Hematopoietic multipotent progenitor cell treated with erythropoietin and hydrocortisone succinate and interleukin-3 and kit ligand, for 8 days (in vitro differentiated cells): ENCODE measurements at places on chromosomes 11 and 22.

- peak; percentile 8 for DNase-seq
These were observed 74.2 kb upstream of the MS4A8 start for GRCh38 chr11:60625262-60625661.

DNA sequence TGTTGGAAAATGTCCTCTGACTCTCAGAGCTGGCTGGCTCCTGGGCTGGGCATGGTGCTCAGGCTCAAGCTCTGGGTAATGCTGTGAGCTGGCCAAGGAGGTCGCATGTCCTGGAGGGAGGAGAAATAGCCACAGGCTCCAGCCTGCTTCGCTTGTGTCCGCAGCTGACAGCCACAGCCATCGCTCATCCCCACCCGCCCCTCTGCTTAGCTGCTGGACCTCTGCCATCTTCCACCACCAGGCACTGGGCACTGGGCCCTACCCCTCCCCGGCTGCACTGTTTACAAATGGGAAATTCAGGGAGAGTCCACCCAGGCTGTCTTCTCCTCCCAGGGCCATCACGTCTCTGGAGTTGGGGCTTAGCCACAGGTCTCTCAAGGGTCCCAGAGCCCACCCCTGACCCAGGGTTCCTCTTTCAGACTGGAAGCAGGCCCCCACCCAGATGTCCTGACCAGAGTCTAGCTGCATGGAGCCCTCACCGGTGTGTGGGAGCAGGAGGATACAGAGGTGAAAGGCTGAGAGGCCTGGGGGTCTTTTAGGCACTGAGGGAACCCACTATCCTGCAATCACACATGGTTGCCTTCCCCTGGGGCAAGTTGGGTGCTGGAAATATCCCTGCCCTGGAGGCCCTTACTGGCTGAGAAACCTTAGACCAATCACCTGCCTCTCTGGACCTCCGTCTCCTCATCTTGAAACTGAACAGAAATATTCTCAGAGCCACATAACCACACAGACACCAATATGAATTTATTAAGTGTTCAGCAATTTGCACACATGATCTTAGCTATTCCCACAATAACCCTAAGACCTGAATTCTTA, 62.7 kb downstream of the CD82 start:
- DNase-seq: no peak

- DNase-seq: no peak
These were observed 2.8 kb downstream of the RIC8A start for GRCh38 chr11:210122-210802.

DNA sequence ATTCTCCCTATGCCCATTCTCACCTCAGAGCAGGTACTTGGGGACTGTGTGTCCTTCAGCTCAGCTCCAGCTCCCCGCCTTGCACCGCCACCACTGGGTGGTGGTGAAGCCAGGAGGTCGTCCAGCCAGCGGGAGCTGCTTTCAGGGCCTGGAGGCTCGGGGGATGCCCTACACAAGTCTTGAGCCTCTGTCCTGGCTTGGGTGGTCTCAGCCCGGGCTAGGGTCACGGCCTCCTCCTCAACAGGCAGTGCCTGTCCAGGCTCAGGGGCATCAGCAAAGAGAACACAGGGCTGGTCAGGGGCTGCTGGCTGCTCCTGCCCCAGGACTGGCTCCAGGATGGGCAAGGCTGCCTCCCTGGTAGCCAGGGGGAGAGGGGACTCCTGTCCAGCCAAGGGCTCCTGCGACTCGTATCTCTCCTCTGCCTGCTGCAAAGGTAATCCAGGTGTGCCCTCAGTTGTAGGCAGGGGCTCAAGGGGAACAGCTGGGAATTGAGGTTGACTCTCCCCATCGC, 12.2 kb downstream of the TNKS1BP1 start:
- DNase-seq: no peak

GRCh38 chr11:91790346-91791170, 434.1 kb upstream of the FAT3 start:
- no peak for DNase-seq

DNA sequence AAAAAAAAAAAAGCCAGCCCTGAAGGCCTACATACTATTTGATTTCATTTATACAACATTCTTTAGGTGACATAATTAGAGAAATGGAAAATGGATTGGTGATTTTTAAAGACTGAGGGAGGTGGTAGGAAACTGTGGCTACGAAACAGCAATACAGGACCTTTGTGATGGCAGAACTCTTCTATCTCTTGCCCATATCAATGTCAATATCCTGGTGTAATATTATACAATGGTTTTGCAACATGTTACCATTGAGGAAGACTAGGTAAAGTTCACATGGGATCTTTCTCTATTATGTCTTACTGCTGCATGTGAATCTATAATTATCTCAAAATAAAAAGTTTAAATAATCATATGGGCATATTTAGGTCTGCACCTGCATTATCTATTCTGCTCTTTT, 371.2 kb downstream of the ETS1 start:
- no peak for DNase-seq

GRCh38 chr11:30552839-30553238, 33.3 kb downstream of the MPPED2 start:
- DNase-seq: no peak

DNA sequence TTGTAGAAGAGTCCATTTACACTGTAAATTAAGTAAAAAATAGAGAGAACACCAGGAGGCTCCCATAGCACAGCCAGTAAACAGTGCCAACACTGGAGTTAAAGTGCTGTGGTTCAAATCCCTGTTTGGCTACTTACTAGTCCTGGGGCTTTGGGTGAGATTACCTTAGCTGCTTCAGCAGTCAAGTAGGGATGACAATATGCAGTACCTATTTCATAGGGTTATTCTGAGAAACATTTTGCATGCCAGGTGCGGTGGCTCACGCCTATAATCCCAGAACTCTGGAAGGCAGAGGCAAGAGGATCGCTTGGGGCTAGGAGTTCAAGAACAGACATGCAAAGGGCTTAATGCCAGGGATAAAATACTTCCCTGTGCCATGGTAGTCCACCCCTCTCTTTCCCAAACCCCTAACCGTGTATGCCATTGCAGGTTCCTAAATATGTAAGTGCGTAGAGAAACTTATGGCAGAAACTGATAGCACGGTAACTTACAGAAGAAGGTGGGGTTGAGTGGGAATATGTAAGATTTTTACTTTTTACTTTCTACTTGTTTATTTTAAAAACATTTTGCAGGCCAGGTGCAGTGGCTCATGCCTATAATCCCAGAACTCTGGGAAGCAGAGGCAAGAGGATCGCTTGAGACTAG, 86.4 kb upstream of the PICALM start:
- peak; percentile 48 for DNase-seq
